ENCODE measurements at places on chromosomes 7 and 10. TPM values are rescaled to one million over a fixed set of nuclear protein-coding genes. Genes with fewer than 3 reads are reported as not detected.

ACTR3C gene
- total RNA-seq = 7.0 TPM

DNA sequence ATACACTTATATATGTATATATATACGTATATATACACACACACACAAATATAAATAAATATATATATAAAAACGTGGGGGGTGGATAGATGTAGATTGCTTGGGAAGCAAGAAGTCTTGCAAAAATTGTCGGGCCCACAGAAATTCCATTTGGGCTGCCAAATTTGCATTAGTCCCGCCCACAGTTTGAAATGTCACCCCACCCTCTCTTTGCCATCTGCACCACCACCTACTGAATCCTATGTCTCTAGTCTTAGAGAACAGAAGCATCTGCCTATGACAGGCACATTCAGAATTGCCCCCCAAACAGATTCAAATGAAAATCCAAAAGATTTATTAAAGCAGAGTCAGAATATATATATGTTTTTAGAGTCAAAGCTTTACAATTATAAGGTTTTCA is 25.6 kb upstream of the CACNA2D1 start:
- DNase-seq = no peak

DNA sequence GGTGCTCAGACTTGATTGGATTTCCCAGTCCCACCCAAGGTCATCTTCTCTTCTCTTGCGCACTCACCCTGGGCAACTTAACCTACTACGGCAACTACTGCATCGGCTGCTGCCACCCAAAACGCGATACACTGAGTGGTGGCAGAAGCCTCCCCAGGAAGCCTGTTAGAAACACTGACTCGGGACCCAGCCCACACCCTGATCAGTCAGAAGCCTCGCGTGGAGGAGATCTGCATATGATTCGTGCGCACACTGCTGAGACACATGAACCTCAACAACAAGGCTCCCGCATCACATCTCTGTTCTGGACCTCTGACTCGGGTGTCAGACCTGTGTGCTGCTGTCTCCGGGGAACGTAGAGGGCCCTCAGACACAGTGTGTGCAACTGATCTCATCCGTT is 419.5 kb downstream of the PAXIP1 start:
- DNase-seq = no peak

GRCh38 chr7:1235501-1236131 is 2.9 kb downstream of the UNCX start:
- DNase-seq = no peak

- no peak for DNase-seq
These were observed 515.2 kb downstream of the REEP3 start for GRCh38 chr10:64036321-64036930.

HOXA3 gene
- not detected for total RNA-seq

- DNase-seq = no peak
These were observed 37.1 kb upstream of the DKK1 start for GRCh38 chr10:52276986-52277385.

SAP25 gene
- total RNA-seq = 29.1 TPM

GRCh38 chr7:49346195-49346899 is 422.0 kb downstream of the CDC14C start:
- DNase-seq = no peak

DNA sequence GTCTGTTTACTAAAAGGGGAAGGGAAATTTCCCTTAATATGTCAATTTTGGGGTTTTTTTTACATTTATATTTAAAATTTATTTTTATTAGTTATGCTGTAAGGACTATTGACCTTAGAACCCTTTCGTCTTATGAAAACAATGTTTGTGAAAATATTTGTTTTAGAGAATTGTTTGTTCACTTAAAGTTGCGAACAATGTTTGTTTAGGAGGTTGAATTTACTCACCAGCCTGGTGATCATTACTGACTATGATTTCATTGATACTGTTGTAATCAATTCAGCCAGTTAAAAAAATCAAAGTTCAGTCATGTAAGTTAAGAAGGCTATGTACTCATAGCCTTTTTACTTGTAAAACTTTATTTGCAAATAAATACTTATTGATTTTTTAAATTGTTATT is 27.4 kb upstream of the TSPAN13 start:
- no peak for DNase-seq

- DNase-seq = no peak
These were observed at the start of the genes ATP6V0A4 and TMEM213 for GRCh38 chr7:138797715-138798320. Gene ATP6V0A4, minus strand, starts transcription at chr7:138798196. Its CDS starts 26,949 bp downstream, at chr7:138771247. Gene TMEM213, plus strand, starts transcription at chr7:138797994. Its CDS starts 111 bp downstream, at chr7:138798105.

- DNase-seq = no peak
These were observed 202.6 kb upstream of the NRP1 start for GRCh38 chr10:33537066-33537465.

- DNase-seq = no peak
These were observed 76.2 kb upstream of the CCDC71L start for GRCh38 chr7:106737202-106737562.

GRCh38 chr7:134902058-134902457 is 84.2 kb upstream of the AGBL3 start:
- no peak for DNase-seq

UCMA gene
- total RNA-seq = not detected

- DNase-seq = no peak
These were observed 307.0 kb downstream of the PTPRN2 start for GRCh38 chr7:158280448-158281144.

LLCFC1 gene
- total RNA-seq = not detected

DNA sequence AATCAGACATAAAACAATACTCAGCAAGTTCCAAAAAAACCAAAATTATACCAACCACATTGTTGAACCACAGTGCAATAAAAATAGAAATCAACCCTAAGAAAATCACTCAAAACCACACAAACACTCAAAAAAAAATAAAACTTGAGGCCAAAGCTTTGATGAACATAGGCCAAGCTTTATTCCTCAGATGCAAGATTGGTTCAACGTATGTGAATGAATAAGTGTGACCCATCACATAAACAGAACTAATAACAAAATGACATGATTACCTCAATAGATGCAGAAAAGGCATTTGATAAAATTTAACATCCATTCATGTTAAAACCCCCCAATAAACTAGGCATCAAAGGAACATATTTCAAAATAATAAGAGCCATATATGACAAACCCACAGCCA is 506.1 kb upstream of the FZD8 start:
- DNase-seq = no peak

OR2A5 gene
- not detected for total RNA-seq

- DNase-seq = no peak
These were observed 14.7 kb downstream of the NODAL start for GRCh38 chr10:70426823-70427222.

- peak; percentile 29 for DNase-seq
These were observed 2.6 kb downstream of the GJD4 start for GRCh38 chr10:35607475-35608327.

HEPACAM2 gene
- total RNA-seq = not detected

DNA sequence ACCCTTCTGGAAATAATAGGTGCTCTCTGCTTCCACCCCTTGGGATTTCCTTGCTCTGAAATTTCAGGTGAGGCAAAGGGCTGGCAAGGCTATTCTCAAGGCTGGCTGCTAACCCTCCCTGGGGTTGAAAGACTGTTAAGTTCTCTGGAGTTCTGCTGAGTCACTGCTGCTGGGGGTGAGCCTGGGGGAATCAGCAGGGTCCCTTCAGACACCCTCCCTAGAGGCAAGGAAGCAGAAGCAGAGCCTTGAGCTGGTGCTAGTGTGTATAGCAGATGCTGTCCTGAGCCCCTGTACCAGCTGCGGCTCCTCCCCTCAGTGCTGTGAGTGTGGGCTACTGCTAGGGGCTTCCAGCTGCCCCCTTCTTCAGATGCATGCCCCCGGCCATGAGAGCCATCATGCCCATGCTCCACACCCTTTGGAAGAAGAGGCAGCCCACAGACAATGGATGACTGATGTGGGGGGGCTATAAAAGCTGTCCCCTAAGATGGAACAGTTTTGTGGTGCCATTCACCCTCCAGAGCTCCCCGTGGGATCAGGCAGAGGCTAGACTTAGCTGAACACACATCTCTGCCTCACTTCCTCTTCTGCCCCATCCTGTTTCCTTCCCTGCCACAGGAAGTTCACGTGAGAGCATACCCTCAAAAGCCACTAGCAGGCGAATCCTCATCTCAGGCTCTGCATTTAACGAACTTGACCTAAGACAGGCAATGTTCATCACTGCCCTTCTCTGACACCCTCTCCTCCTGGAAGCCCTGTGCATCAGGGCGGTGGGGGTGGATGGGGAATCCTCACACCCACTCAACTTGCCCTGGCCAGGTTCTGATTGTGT is 91.8 kb downstream of the SH3PXD2A start:
- peak; percentile 51 for DNase-seq

FAM25A gene
- total RNA-seq = not detected

DNA sequence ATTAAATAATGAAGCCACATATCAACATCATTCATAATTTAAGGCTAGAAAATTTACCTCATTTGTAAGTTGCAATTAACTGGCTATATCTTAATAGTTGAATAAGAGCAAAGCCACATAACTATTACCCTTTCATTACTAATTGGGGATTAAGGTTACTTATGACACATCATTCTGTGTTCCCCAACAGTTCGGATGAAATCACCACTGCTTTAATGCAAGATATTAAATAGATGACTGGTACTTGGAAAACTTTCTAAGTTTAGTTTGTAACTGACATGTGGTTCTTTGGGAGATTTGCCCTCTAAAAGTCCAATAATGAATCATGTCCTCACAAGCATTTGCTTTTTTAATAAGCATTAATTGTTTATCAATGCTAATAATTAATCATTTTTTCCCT is 109.1 kb downstream of the MTERF1 start:
- DNase-seq = no peak

Measured in activated CD4-positive, alpha-beta memory T cell treated with anti-CD3 and anti-CD28 coated beads, Interleukin-2, amount 10 ng/mL, durations not matched to agents 7 days and 5 days (primary cell).